ENCODE measurements at places on chromosomes 1 and 21.

GRCh38 chr1:181079382-181079781, 9.1 kb upstream of the IER5 start:
- no peak for DNase-seq

- DNase-seq: no peak
Observed at GRCh38 chr1:161324020-161324419, 9.8 kb downstream of the SDHC start.

DNA sequence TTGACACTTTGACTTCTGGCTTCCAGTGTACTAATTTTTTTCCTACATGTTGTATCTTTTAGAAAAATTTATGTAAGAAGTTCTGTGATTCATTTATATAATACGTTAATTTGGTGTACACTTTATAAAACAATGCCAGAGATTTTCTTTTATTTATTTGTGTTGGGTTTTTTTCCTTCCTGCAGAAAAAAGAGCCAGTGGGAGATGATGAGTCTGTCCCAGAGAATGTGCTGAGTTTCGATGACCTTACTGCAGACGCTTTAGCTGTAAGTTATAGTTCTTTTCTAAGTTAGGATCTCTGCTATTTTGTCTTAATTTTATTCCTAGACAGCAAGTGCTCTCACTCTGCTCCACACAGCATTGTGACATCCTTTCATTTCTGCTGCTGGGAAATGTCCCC, 14.4 kb downstream of the SARS1 start:
- no peak for DNase-seq

DNA sequence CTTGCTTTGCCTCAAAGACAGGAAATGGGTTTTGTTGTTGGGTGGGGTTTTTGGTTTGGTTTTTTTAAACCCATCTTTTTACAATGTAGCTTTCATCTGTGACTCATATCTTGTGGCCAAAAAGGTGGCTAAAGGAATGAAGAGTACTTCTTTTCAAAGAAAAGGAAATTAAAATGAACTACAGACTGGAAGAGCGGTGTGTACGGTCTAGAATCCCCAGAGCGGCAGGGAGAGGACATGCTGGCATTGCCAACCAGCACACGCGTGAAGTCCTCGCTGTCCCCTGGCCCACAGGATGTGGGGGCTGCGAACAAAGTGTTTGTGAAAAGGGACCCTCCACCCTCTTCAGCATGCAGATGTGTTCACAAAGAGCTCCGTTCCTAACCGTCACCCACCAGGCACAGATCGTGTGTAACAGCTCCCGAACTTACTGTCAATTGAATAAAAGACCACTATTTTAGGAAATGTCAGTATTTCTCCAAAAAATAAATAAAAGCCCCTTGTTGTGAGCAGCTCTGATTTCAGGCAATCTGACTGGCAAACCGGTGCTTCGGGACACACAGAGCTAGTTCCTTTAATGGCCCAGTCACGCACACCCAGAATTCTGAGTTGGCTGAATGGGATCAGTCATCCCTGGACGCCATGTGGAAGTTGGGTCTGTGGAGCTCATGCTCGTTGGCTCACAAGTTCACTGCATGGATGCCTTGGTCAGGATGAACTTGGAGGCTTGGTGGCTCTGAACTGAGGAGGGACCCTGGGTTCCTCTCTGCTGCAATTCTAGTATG, 602.9 kb downstream of the NPHP4 start:
- no peak for DNase-seq

DNA sequence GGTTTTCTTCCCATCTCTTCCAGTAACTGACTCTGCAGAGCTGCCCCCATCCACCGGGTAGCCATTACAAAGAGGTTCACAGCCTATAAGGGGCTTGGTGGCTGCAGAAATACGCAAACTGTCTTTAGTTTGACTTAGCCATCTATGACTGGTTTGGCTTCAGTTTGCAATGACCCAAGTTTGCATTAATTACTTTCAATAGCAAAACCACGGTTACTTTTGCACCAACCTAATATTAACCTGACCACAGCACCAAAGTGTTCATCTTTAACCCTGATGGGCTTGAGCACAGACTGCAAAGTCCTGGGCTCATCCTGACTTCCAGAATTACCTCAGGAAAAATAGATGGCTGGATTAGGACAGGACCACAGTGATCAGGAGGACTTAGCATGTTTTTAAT, 2.2 kb upstream of the HAO2 start:
- DNase-seq: no peak

DNA sequence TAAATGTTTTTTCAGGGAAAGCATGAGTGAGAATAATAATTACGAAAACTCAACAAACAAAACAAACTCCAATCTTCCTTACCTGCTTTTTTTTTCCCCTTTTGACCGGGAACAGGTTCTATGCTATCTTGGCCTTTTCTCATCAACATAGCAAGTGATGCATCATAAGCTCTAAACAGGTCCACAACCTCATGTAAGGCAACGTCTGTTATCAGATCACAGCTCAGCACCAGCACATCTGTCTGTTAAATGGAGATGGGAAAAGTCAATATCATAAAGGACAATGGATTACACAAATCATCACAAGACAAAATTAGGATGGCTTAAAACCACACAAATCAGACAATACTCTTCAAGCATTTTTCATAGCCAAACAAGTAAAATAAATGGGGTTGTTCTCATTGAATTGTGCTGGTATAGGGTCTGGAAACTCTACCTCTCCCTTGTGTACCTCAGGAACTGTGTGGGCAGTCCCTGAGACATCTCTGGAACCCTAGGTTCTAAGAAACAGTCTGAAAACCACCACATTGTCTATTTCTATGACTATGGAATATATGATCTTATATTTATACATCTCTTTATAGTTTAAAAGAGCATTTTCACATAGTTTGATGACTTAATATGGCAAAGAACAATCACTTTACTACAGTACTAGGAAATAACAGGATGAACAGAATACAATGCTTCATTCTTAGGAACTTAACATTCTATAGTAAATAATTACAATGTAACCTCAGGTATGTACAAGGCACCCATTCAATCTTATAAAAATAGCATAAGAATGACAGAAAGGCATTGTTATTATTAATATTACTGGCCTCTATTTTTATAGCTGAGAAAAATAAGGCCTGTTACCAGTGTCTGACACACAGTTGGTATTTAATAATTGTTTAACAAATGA, 44.7 kb downstream of the EIF2B3 start:
- no peak for DNase-seq

- peak; percentile 80 for DNase-seq
Observed at GRCh38 chr1:219798283-219799030, 129.9 kb downstream of the SLC30A10 start.

DNA sequence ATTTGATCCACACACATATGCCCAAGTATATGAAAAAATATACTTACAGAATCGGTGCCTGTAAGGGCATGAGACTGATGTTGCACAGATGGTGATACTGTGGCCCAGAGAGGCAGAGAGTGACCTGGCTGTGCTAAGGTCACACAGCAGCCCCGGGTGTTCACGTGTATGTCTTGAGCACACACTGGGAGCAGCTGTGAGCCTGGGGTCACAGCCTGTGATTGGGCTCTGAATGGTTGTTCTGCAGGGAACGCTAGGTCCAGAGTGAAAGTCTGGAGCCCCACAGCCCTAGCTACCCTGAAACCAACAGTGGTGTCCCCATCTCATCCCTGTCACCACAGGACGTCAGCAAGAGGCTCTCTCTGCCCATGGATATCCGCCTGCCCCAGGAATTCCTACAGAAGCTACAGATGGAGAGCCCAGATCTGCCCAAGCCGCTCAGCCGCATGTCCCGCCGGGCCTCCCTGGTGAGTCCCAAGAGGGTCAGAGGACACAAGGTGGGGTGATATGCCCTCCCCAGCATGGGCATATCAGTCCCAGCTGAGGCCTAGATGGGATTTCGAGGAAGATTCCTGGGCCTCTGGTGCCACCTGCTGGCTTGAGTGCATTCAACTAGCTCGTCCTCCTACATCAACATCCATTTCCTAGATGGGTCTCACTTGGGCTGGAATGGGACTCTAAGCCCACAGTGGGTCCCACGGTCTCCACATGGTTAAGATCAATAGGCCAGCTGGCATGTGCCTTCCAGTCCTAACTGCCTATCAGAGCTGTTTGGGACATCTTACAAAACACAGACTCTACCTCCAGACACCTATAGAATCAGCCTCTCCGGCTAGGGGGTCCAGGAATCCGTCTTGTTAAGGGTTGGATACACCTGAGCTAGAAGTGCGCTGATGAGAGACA, 19.7 kb downstream of the CDK18 start:
- peak; percentile 80 for DNase-seq

DNA sequence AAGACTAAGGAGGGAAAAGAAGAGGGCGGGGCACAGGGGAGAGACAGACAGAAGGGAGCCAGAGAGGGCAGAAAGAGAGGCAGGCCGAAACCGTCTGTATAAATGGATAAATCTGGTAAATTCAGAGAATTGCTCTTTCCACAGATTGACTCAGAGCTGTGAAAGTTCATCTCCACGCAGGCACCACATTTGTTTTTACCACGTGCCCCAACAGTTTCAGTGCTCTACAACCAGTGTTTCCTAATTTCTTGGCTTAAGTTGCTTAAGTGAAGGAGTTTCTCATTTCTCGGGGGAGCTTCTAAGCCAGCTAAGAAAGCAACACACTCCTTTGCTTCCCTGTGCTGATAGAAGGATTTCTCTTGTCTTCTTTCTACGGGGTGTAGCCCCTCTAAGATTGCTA, 87.1 kb downstream of the ENAH start:
- DNase-seq: peak; percentile 22

GRCh38 chr1:47656719-47657685, 219.2 kb downstream of the FOXD2 start:
- DNase-seq: no peak

DNA sequence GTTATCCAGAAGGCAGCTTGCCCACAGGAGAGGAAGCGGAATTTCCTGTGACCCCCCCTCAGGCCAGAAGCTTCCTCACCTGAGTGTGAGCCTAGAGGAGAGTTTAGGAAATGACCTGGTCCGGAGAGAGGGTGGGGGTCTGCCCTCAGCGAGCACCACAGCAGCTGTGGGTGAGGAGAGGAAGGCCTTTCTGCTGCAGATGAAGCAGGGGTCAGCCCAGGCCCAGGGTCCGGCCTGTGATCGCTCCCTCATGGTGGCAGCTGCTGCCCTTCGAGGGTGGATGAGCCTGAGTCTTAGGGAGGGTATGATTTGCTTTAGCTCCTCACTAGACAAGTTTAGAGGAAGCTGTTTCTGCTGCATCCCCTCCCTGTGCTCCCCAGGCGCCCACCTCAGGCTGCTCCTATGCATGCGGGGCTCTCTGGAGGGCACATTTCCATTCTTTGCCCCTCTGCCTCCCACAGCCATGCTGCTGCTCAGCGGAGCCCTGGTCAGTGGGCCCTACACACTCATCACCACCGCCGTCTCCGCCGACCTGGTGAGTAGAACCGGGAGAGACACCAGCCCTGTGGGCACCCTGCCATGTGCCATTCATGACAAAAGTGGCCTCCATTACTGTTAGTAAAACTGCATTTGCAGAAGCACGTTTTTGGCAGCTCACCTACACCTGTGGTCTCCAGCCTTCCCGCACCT, 53.0 kb downstream of the SLC37A1 start:
- no peak for DNase-seq
